Mammary epithelial cell (primary cell): ENCODE measurements at places on chromosomes 2 and 18. TPM values are rescaled to one million over a fixed set of nuclear protein-coding genes. Genes with fewer than 3 reads are reported as not detected.

ABCA12 gene
- total RNA-seq, result 21.4 and 38.2 TPM in 2 replicates

CYP27C1 gene
- total RNA-seq, result 2.9 and 8.3 TPM in 2 replicates

CCDC85A gene
- total RNA-seq, result not detected in 2 replicates

CPO gene
- total RNA-seq, result not detected in 2 replicates

GDF7 gene
- total RNA-seq, result under 0.01 TPM

ZNF521 gene
- total RNA-seq, result 18.0 TPM

TLK1 gene
- 60.1 TPM in 2 replicates for total RNA-seq

NT5DC4 gene
- 1.4 and 1.8 TPM in 2 replicates for total RNA-seq

PPP3R1 gene
- 41.9 and 59.3 TPM in 2 replicates for total RNA-seq

LIPG gene
- total RNA-seq, result 153 TPM

EMILIN1 gene
- total RNA-seq, result 0.80 TPM in 1 of 2 replicates, not detected in the other

GREB1L gene
- 2.0 TPM for total RNA-seq

UGT1A10 gene
- not detected for total RNA-seq

HAAO gene
- total RNA-seq, result not detected in 2 replicates

CTAGE1 gene
- not detected for total RNA-seq

ANKRD30B gene
- total RNA-seq, result not detected in 2 replicates

PAPOLG gene
- total RNA-seq, result 11.3 and 17.1 TPM in 2 replicates

DCC gene
- not detected in 2 replicates for total RNA-seq

ALPG gene
- not detected for total RNA-seq

DSC1 gene
- 1.2 TPM for total RNA-seq

CAB39 gene
- 68.3 TPM for total RNA-seq

XIRP2 gene
- total RNA-seq, result 0.07 TPM in 1 of 2 replicates, not detected in the other

SP140L gene
- 2.5 TPM for total RNA-seq

GAREM2 gene
- total RNA-seq, result 0.67 TPM

TMEM198 gene
- 4.9 and 5.2 TPM in 2 replicates for total RNA-seq

HOXD9 gene
- not detected in 2 replicates for total RNA-seq

ANKRD30BL gene
- not detected for total RNA-seq

MARCO gene
- not detected in 2 replicates for total RNA-seq

ADAM23 gene
- total RNA-seq, result 18.3 and 30.1 TPM in 2 replicates

PDE11A gene
- 0.17 TPM for total RNA-seq

SCG2 gene
- total RNA-seq, result not detected in 2 replicates

MORN2 gene
- 9.2 TPM for total RNA-seq

FIGN gene
- total RNA-seq, result 2.5 TPM

GRP gene
- not detected in 2 replicates for total RNA-seq

TMEM37 gene
- total RNA-seq, result not detected

COL6A3 gene
- 0.05 and 0.14 TPM in 2 replicates for total RNA-seq

CXCR1 gene
- total RNA-seq, result under 0.01 TPM

PAIP2B gene
- 1.7 and 2.1 TPM in 2 replicates for total RNA-seq

HTR2B gene
- not detected in 2 replicates for total RNA-seq
